ENCODE measurements at places on chromosomes 12 and 14. TPM values are rescaled to one million over a fixed set of nuclear protein-coding genes. Genes with fewer than 3 reads are reported as not detected.

NRL gene
- 1.8 TPM for polyA plus RNA-seq

HCAR1 gene
- polyA plus RNA-seq, result 0.10 TPM

MEG3 gene
- polyA plus RNA-seq, result 6,363 TPM

EVL gene
- polyA plus RNA-seq, result 59.9 TPM

TAS2R9 gene
- polyA plus RNA-seq, result not detected

SYT1 gene
- polyA plus RNA-seq, result 1.4 TPM

INHBC gene
- 0.25 TPM for polyA plus RNA-seq

CD69 gene
- 0.61 TPM for polyA plus RNA-seq

TGM1 gene
- polyA plus RNA-seq, result 0.86 TPM

KIF26A gene
- polyA plus RNA-seq, result 7.2 TPM

SERPINA10 gene
- polyA plus RNA-seq, result 0.03 TPM

PLEKHH1 gene
- polyA plus RNA-seq, result 1.7 TPM

CMKLR1 gene
- 2.6 TPM for polyA plus RNA-seq

SLC5A8 gene
- 0.04 TPM for polyA plus RNA-seq

FAM186B gene
- 1.8 TPM for polyA plus RNA-seq

SYCP3 gene
- 0.46 TPM for polyA plus RNA-seq

LRP1-AS gene
- 0.77 TPM for polyA plus RNA-seq
